ENCODE measurements at places on chromosomes 5 and 9. TPM values are rescaled to one million over a fixed set of nuclear protein-coding genes. Genes with fewer than 3 reads are reported as not detected.

ARHGEF39 gene
- 0.08 TPM for total RNA-seq

- no peak for DNase-seq
Measured at GRCh38 chr9:127521919-127522304, 70.6 kb downstream of the LRSAM1 start.

GRCh38 chr9:87849144-87849758 is 33.4 kb upstream of the SPATA31E1 start:
- DNase-seq, result no peak

DNA sequence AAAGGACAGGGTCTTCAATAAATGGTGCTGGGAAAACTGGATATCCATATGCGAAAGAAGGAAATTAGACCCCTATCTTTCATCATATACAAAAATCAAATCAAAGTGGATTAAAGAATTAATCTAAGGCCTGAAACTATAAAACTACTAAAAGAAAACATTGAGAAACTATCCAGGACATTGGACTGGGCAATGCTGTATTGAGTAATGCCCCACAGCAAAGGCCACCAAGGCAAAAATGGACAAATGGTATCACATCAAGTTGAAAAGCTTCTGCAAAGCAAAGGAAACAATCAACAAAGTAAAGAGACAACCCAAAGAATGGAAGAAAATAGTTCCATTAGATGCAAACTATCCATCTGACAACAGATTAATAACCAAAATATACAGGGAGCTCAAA is 72.3 kb downstream of the STRBP start:
- no peak for DNase-seq

GRCh38 chr9:27749838-27750237 is 176.6 kb upstream of the C9orf72 start:
- no peak for DNase-seq

CD180 gene
- total RNA-seq, result not detected

DNA sequence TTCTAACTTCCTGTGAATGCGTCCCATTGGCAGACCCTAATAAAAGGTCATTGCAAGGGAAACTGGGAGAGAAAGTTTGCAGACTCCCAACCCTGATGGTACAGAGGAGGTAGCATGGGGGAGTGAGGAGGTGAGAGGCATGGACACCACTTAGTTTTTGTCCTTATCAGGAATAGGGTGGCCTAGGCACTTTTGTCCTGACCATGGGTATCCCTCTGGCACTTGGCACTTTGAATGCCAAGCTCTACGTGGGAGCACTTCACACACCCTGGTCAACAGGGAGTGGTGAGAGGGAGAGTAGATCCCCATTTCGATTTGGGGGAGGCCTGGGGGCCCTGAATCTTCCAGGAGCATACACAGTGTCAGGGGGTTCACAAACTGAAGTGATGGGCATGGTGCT is 75.6 kb upstream of the SH3PXD2B start:
- DNase-seq, result no peak

EGR1 gene
- total RNA-seq, result 5.7 TPM

DNA sequence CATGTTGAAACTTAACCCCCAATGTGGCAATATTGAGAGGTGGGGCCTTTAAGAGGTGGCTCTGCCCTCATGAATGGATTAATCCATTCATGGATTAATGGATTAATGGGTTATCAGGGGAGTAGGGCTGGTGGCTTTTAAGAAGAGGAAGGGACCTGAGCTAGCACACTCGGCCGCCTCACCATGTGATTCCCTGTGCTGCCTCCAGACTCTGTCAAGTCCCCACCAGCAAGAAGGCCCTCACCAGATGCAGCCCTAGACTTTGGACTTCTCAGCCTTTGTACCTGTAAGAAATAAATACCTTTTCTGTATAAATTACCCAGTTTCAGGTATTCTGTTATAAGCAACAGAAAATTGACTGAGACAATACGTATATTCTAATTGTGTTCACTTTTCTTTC is 272.2 kb upstream of the DMRT1 start:
- no peak for DNase-seq

- DNase-seq, result no peak
Measured at GRCh38 chr9:98010445-98010844, 27.3 kb downstream of the ANP32B start.

DNA sequence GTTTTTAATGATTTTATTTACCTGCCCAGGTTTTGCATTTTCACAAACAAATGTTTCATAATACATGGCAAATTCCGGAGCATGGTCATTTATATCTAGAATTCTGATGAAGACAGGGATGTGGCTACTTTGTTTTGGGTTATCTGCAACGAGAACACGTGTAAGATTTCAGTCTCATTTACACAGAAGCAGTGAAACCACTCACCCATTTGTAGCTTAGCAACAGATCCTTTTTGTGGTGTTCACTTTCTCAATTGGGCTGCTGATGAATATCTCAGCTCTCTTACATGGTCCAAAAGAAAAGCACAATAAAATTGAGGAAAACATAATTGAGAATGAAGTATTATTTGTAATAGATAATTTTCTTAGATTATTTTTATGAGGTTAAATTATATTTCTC is 148.6 kb downstream of the CDH9 start:
- no peak for DNase-seq

DNA sequence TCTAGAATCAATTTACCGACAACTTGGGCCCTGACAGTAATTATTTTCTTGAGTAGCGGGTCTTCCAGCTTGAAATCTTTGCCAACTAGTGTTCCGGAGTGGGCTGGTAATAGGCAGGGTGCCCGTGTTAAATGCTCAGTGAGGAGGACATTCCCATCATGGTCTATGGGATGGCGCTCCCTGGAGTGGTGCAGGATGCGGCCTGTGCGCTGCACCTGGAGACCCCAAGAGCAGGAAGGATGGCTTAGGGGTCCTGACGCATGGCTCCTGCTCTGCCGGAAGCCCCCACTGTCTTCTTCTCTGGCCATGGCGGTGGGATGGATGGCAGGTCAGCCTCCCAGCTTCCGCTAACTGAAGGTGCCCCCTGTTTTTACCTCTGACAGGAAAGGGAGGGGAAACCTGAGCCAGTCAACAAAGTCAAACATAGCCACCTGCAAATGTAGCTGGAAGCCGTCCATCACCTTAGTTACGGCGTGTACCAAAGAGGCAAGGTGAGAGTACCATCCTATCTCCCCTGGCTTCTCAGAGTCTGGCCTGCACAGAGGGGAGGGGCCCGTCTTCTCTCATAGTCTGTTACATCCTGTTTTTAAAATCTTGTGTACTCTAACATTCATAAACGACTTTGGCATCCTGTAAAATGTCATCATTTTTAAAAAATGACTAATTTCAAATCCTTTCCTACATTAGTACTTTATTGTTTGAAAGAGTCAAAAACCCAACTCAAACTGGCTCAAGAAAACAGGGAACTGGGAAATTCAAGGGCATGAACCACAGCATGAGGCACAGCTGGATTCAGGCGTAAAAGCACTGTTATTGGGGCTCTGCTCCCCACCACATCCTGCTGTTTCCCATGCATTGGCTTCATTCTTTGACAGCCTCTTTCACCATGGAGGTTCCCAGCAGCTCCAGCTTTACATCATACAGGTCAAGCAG is 28.5 kb upstream of the UNC5A start:
- DNase-seq, result no peak

GRCh38 chr9:13351778-13352386 is 72.4 kb upstream of the MPDZ start:
- DNase-seq, result no peak

DNA sequence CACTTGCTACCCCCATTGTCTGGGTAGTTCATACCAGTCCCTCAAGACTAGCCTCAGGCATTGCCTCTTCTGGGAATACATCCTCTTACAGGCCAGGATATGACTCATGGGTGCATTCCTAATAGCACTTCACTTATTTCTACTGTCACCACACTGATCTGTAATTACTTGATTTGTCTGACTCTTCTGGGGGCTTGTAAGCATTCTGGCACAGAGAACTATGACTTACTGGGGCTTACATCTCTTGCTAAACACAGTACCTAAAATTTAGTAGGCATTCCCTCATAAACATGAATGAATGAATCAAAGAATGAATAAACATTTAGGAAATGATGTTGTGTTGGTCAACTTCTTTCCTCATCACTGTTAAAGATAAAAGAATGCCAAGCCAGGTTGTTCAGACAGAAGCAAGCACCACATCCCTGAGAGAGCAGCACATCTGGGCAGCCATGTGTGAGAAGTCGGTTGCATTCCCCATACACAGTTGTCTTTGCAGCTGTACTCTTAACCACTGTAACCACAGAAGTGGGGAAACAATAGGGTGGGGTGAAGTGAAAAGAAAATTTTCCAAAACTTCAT is 27.6 kb downstream of the IL7R start:
- no peak for DNase-seq

C9 gene
- total RNA-seq, result not detected

DNA sequence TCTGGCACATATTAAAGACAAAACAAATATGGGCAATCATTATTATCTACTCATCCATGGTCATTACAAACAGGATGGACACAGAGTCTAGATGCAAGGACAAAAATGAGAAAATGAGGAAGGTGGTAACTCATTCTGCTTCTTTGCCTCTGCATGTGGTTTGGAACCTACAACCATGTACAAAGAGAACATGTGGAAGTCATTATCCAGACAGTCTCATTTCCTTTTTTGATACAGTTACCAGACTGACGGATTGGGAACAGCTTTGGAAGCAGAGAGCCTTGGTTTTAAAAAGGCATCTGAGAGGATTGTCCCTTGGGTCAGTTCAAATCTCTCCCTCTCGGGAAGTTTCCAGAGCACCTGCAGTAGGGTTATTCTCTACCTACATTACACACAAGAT is 433.4 kb upstream of the TNC start:
- no peak for DNase-seq

LOX gene
- total RNA-seq, result 0.06 TPM

DAB2IP gene
- 0.06 TPM for total RNA-seq

GRCh38 chr5:78888580-78889368 is 96.3 kb downstream of the ARSB start:
- DNase-seq, result no peak

GRCh38 chr9:14031060-14031414 is 282.9 kb downstream of the NFIB start:
- DNase-seq, result no peak

LCN12 gene
- 1.3 TPM for total RNA-seq

C7 gene
- not detected for total RNA-seq

SPATA31D4 gene
- total RNA-seq, result not detected
